Glomerular endothelial cell (primary cell): ENCODE measurements at places on chromosomes 12 and 14. TPM values are rescaled to one million over a fixed set of nuclear protein-coding genes. Genes with fewer than 3 reads are reported as not detected.

Gene SLC24A4
- total RNA-seq: 0.15 and 0.18 TPM in 2 replicates

Gene TSPAN19
- total RNA-seq: 0.35 TPM in 1 of 2 replicates, not detected in the other

Gene MSI1
- total RNA-seq: not detected in 2 replicates

Gene AMIGO2
- total RNA-seq: 35.3 and 40.9 TPM in 2 replicates

Gene UBC
- total RNA-seq: 1,417 and 1,419 TPM in 2 replicates

Gene PPP4R4
- total RNA-seq: 0.06 and 0.58 TPM in 2 replicates
